ENCODE measurements at places on chromosomes 2 and 18. TPM values are rescaled to one million over a fixed set of nuclear protein-coding genes. Genes with fewer than 3 reads are reported as not detected.

DNA sequence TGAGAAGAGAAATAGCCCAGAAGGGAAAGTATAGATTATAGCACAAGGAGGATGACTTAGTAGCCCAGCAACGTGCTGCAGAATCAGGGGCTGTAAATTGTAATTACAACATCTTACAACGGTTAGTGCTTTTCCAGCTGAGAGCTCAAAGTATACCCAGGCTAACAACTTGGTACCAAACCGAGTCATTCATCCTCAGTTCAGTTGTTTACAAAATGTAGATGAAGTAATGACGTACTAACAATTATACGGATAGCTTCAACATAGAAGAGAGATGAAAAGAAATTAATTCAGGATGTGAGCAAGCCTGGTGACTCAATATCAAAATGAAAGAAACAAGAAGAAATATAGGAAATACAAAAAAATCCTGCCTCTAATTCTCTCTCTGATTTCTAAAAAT lies 99.2 kb downstream of the DYNAP start:
- no peak for DNase-seq

DNA sequence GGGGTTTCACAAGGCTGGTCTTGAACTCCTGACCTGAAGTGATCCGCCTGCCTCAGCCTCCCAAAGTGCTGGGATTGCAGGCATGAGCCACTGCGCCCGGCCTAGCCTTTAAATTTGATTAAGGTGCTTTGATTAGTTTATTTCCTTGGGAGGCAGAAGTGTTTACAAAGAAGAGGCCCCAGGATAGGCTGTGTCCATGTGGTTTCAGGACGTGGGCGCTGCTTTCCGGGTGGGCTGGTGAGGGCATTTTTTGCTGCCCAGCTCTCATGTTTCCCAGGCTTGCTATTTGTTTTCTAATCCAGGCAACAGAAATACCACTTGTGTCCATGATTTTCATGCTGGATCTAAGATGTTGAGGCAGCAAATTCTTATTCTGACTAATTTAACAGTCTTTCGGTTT lies 124.2 kb downstream of the SH3RF3 start:
- no peak for DNase-seq

GRCh38 chr18:50080932-50081560 lies 113.9 kb downstream of the MYO5B start:
- no peak for DNase-seq

DNA sequence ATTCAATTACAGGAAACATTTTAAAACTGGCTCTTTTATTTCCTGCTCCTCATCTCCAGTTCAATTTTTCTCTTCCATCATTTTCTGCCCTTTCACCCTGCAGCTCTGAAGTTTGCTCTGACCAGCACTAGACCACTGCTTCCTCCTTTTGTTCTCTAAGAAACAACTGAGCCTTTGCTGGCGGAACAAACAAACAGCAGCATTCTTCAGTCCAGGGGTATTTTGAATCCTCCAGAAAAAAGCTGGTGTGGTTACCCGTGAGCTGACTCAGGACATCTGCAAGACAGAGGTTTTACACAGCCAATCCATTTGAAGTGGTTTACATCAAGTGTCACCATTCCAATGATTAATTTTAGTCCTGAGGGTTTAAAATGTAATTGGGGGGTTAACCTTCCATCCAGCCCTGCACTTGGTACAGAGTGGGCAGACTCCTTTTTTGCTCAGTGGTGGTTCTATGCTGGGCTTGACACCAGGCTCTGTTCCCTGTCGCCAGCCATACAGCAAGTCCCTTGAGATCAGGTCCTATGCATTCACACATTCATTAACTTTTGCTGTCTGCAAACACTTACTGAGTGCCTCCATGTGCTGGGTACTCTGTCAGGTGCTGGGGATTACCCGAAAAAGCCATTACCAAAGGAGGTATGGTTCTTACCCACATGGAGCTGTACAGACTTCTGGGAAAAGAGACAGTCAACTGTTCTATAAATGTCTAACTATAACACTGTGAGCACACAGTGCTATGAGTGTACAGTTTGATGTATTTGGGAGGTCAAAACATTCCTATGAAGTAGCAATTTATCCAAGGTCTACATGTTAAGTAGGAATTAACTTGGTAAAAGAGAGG lies 909.4 kb upstream of the GYPC start:
- DNase-seq: no peak

The LYG1 gene
- 2.4 TPM for total RNA-seq

The C2orf15 gene
- 2.0 TPM for total RNA-seq
